NCI-H1694 (cell line): ENCODE measurements at places on chromosomes 6 and 20.

DNA sequence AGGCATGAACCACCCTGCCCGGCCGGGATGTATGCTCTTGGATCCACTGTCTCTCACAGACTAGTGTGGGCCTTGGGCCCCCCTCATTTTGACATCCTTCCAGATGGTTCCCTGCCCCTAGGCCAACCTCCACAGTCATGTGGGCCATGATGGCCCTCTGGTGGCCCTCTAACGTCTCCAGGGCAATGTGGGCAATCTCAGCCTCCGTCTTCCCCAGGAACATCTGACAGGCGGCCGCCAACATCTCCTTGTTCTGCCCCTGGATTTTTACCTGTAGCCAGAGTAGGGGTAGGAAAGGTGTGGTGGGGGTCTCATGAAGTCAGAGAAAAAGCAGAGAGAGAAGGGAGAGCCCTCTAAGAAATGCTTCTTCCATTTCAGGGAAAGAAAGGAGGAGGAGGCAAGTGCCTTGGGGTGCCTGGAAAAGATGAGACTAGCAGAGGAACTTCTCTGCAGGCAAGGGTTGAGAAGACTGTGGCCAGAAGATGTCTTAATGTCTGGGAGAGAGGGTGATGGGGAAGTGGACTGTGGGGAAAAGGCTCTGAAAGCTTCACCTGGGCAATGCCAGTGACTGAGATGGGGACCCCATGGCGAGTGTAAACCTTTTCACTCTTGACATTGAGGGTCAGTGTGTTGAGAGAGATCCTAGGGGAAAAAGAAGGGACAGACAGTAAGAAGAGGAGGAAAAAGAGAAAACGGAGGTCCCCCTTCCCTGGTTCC, 1.3 kb downstream of the FLOT1 start:
- no peak for DNase-seq

- peak; percentile 96 for DNase-seq
Measured at GRCh38 chr20:309841-310644, 12.7 kb downstream of the ZCCHC3 start.

DNA sequence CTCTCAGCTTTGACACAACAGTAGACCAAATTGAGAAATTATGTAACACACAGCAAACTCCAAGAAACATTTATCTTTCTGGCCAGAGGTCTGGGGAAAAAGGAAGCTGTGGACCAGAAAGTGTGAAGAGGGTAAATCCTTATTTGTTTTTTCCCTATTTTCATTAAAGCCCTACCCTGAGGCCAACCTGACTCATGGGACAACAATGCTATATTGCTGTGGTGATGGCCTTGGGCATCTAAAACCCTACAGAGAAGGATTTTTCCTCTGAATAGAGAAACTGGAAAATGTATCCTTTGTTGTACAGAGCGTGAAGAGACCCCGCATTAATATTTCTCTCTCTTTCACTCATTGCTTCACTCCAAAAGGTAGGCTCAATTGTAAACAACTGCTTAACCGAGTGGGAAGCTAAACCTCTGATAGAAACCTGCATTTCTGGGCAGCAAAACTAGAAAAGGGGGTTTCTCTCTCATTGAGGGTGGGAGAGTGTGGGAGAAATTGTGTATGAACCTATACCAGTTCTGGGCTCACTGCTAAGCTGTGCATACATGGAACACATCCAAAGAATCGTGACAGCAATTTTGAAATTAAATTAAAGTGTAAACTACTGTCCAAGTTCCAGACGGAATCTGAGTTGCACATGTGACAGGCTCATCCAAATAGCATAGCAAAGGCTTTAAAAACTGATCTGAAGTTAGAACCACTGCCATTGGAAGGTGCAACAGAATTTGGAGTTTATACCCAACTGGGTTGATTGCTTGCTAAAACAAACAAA, 175.5 kb downstream of the CLVS2 start:
- no peak for DNase-seq

DNA sequence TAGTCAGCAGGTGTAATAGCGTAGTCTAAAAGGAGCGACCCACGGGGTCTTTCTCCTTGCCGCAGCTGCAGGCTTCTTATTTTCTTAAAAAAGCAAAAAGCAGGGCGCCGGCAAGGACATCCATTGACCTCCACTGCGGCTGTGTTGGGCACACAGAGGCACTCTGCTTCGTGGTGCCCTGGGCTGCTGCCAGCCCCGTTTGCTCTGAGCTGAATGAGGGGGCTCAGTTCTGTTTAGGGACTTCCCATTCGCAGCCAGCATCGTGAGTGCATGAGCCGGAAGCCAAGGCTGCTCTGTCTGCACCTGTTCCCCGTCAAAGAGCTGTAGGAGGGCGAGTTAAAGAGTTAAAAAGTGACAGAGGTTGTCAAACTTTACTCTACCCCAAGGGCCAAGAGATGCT, 1.7 kb upstream of the SLC22A2 start:
- no peak for DNase-seq

DNA sequence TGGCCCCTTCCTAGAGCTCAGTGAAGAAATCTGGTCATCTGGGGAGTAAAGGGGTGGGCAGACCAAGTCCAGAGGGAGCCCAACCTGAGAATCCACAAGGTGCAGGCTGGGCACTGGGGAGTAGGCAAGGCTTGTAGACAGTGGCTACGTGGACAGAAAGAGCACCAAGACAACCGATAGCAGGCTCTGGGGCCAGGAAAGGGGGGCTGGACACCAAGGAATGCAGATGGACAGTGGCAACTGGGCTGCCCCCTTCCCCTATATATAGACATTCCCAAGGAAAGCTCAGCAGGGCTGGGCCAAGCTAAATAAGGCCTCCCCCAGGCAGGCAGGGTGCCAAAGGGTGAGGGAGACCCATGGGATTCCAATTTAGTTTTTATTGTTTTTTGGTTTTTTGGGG, 1.5 kb upstream of the TNNC2 start:
- no peak for DNase-seq
